Stimulated activated CD8-positive, alpha-beta memory T cell treated with anti-CD3 and anti-CD28 coated beads, Interleukin-2, amount 100 ng/mL, for 1 hour (primary cell): ENCODE measurements at places on chromosomes 5 and 9.
A peak's percentile ranks its signal among the peaks of the same experiment; 100 is the strongest.

DNA sequence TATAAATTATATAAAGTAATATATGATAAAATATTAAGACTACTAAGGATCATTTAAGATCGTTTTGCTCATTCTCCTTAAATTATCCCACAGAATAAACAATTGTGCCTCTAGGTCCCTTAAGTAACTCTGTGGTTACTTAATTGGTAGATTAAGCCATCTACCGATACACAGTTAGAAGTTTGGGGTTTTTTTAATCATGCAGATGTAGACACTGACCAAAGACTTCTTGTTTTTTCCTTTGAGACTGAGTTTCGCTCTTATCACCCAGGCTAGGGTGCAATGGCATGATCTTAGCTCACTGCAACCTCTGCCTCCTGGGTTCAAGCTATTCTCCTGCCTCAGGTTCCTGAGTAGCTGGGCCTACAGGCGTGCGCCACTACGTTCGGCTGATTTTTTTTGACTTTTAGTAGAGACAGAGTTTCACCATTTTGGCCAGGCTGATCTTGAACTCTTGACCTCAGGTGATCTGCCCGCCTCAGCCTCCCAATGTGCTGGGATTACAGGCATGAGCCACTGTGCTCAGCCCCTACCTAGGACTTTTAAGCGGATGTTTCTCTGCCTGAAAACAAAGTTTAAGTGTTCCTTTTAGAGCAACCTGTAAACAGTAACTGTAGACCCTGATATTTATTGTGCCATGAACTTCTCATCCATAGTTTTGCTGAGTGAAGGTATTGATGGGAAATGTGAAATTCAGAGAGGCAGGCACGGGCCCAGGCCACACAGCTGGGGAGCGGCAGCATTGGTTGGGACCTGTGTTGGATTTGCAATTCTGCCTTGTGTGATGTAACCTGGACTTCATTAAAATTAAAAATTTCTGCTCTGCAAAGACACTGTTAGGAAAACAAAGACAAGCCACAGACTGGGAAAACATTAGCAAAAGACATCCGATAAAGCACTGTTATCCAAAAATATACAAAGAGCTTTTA is 11.6 kb downstream of the CEL start:
- DNase-seq, result no peak

DNA sequence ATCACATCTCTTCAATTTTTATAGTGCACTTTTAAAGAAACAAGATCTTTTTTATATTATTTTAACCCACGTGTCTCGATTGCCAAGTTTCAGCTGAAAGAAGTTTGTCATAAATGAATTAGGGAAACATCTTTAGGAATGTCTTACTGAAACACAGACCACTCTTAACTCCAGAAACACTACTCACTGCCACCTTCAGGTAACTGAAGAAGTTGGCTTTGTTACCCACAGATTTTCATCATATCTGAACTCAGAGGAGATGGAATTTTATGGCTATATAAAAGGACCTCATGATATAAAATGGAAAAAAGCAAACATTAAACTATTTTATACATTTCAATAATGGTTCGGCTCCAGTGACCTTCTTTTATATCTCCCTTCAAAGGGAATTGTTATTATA is 158.0 kb downstream of the SEMA5A start:
- DNase-seq, result no peak

- DNase-seq, result no peak
Measured at GRCh38 chr5:147485046-147485445, 24.8 kb downstream of the DPYSL3 start.

DNA sequence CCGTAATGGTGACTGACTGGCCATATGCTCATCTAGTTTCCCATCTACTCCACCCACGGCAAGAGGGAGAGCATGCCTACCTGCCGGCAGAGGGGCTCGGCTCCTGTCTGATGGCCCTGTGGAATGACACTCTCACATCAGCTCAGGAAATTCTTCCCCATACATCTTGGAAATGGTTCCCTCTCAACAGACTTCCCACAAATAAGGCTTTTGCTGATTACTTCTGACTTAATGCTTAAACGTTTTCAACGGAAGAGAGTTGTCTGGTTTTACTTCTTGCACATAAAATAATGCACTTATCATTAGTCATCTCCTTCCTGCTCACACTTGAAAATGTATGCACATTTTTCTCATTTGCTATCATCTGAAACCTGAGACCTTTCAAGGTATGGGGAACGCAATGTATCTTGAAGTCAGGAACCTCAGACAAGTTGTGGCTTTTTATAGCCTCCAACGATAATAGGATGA is 129.5 kb downstream of the TTLL11 start:
- no peak for DNase-seq

- no peak for DNase-seq
Measured at GRCh38 chr9:115891929-115892328, 261.7 kb upstream of the PAPPA start.

- DNase-seq, result no peak
Measured at GRCh38 chr5:168364750-168365550, 73.5 kb downstream of the WWC1 start.

GRCh38 chr5:65013166-65013565 is 244.4 kb downstream of the CWC27 start:
- no peak for DNase-seq

DNA sequence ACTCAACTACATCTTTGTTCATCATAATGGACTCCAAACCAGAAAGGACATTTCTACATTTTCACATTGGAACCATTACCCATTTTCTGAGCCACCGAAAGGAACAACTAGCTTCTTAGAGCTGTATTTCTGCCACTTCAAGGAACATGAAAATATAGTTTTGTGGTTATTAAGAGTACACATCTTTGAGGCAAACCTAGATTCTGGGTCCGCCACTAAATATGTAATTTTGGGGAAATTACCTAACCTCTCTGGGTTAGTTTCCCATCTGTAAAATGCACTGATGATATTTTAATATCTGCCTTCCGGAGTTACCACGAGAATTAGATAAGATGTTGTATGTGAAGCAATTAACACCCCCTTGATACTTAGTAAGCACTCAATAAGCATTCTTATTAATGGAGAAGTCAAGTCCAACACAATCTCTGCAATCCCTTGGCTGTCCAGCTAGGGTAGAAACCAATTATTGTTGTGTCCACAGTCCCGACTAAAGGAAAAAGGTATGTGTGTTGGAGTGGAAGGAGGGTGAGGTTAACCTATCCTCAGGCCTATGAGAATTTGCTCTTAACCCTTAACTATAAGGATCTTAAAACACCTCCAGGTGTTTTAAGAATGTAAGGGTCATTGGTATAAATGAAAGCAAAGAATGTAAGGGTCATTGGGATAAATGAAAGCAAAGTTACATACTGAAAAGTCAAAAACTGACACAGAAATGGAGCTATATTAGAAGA is 94.0 kb upstream of the PTGER4 start:
- DNase-seq, result no peak

GRCh38 chr9:13726746-13727145 is 447.3 kb upstream of the MPDZ start:
- no peak for DNase-seq

DNA sequence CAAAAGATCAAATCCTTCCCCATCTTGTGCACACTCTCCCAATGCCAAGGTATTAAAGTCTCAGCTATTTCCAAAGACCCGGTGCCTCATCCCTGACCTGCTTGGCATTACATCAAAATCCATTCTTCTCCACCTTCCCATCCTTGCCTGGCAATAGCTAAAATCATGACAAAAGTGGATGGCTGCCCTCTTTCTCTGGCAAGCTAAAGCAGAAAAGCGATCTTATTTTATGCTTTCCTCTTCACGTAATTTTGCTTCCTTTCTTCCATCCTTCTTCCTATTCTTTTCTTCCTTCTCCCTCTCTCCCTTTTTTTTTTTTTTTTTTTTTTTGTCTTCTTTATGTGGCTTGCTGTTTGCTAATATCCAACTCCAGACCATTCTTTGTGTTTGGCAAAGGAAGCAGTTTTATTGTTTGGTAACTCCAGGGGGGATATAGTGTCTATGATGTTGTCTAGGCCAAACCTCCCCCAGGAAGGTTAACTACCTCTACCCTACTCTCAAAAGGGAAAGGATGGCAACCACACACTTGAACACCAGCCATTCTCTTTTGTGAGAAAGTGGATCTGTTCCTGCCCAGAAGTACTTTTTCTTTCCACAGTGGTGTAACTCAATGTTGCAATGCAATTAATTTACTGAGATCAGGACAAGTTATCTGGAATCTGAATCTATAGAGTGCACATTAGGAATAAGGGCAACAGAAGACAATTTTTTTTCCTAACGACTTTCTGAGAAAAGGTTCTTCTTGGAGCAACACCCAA is 120.9 kb upstream of the TMEM161B start:
- no peak for DNase-seq

DNA sequence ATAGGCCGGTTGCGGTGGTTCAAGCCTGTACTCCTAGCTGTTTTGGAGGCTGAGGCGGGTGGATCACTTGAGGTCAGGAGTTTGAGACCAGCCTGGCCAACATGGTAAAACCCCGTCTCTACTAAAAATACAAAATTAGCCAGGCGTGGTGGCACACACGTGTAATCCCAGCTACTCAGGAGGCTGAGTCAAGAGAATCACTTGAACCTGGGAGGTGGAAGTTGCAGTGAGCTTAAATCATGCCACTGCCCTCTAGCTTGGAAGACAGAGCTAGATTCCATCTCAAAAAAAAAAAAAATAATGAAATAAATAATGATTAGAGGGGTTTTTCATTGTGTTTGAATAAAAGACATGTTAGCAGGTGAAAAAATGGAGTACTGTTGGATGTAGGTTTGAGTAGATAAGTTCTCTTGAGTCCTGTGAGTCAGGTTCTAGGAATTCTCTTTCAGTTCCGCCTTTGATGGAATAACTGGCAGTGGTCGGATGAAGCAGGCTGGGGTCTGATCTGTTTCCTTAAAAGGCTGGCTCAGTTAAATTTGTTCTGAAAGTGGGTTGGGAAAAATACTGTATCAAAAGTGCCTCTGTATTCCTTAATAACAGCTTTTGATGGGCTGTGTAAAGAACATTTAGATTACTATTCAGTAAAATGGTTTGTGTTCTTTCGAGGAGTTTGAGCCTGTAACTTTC is 73.2 kb downstream of the AOPEP start:
- no peak for DNase-seq

DNA sequence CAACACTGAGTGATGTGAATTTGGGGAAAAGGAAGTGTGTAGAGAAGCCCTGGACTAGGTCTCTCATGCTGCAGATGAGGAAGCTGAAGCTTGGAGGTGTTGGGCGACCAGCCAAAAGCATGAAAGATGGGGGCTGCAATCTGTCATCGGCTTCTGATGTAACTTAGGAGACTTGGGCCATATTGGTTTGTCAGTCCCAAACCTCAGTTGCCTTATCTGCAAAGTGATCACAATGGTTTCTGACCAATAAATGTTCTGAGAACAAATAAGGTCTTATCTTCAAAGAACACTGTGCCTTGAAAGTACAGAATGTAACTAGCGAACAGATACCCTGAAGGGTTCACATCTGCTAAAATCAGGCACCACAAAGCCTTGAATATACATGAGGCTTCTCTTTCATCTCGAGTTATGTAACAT is 198.4 kb upstream of the NR3C1 start:
- no peak for DNase-seq

GRCh38 chr5:160887780-160888179 is 35.8 kb upstream of the ATP10B start:
- no peak for DNase-seq

GRCh38 chr5:110663525-110663924 is 62.9 kb downstream of the TMEM232 start:
- DNase-seq, result no peak

- DNase-seq, result no peak
Measured at GRCh38 chr9:138112791-138113600, 235.4 kb downstream of the CACNA1B start.

DNA sequence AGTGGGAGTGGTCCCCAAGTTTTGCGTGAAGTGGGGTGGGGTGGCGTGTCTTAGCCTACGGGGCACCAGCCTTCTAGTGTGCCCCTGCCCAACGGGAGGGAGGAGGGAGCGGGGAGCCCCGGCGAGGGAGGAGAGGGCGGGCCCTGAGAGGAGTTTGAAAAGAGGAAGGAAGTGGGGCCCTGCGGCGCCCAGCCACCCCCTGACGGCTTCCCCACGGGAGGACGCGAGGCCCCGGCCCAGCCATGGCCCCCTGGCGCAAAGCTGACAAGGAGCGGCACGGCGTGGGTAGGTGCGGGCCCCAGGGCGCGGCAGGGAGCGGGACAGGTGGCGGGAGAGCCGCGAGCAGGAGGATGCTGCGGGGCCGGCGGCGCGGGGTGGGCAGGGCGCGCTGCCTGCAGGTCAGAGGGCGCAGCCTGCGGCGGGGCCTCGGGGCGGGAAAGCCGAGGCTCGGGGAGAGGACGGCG is at the start of gene DOCK2:
DOCK2 (plus strand) TSS at position 191 of the 464 bp plus-strand sequence; CDS start at position 243, 52 bp downstream.
- peak; percentile 48 for DNase-seq

- no peak for DNase-seq
Measured at GRCh38 chr9:98075332-98075805, 18.8 kb downstream of the NANS start.

- no peak for DNase-seq
Measured at GRCh38 chr9:107894572-107895261, 405.1 kb upstream of the KLF4 start.

DNA sequence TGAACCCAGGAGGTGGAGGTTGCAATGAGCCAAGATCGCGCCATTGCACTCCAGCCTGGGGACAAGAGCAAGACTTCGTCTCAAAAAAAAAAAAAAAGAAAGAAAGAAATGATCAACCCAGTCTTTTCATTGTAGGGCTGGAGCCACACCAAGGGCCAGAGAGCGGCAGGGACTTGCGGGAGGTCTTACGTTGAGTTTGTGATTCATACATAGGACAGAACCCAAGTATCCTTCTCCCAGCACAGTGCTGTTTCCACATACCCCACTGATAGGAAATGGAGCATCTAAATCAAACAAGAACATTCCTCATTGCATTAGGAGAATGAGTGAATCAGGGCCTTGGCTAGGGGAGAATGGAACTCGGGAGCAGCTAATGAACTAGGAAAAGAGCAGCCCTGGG is 3.5 kb upstream of the TNIP1 start:
- no peak for DNase-seq

GRCh38 chr5:74540622-74541021 is 99.9 kb downstream of the ENC1 start:
- no peak for DNase-seq

GRCh38 chr5:91607675-91608074 is 224.6 kb upstream of the ARRDC3 start:
- no peak for DNase-seq

DNA sequence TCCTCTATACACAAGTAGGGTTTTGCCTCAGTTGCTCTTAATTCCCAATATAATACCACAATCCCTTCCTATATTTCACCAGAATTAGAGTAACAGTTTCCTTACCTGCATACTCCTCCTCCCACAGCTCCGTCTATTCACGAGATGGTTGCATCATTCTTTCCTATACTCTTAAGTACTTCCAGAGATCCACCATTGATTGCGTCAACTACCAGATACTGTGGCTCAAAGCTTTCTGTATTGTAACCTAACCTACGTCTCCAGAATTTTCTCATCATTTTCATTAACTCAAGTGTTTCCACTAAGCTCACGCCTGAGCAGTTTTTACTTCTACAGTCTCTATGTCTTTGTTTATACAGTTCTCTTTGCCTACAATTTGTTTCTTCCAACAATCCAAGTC is 31.2 kb upstream of the MINAR2 start:
- DNase-seq, result no peak

GRCh38 chr5:17364987-17365810 is 132.8 kb upstream of the TAF11L2 start:
- no peak for DNase-seq
